ENCODE measurements at places on chromosomes 6 and 20.

DNA sequence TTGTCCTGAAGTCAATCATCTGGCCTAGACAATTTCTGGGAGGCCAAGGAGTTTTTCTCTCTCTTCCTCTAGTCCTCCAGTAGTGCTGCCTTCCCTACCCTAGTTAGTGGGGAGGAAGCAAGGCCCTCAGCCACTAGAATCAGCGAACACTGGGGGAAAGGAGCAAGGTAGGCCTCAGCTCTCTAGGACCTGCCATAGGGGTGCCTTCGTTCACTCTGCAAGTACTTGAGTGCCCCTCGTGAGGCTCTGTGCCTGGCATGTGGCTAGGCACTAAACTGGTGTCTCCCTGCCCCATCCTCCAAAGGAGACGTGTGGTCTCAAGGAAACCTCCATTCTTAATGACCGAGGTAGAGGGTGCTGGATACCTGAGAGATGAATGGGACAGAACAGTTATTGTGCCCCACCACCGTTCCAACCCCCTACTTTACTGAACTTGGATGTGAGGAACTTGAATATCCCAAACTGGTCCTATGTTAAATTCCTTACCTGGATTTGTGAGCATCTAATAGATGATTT is 1.1 kb downstream of the DEF6 start:
- DNase-seq = no peak

- no peak for DNase-seq
Measured at GRCh38 chr20:33209789-33210188, 7.4 kb upstream of the BPIFA3 start.

GRCh38 chr6:165002358-165002757 is 307.0 kb downstream of the C6orf118 start:
- no peak for DNase-seq

DNA sequence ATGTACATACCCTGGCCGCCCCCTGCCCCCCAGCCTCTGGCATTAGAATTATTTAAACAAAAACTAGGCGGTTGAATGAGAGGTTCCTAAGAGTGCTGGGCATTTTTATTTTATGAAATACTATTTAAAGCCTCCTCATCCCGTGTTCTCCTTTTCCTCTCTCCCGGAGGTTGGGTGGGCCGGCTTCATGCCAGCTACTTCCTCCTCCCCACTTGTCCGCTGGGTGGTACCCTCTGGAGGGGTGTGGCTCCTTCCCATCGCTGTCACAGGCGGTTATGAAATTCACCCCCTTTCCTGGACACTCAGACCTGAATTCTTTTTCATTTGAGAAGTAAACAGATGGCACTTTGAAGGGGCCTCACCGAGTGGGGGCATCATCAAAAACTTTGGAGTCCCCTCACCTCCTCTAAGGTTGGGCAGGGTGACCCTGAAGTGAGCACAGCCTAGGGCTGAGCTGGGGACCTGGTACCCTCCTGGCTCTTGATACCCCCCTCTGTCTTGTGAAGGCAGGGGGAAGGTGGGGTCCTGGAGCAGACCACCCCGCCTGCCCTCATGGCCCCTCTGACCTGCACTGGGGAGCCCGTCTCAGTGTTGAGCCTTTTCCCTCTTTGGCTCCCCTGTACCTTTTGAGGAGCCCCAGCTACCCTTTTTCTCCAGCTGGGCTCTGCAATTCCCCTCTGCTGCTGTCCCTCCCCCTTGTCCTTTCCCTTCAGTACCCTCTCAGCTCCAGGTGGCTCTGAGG is 7.6 kb downstream of the CDKN1A start:
- no peak for DNase-seq

DNA sequence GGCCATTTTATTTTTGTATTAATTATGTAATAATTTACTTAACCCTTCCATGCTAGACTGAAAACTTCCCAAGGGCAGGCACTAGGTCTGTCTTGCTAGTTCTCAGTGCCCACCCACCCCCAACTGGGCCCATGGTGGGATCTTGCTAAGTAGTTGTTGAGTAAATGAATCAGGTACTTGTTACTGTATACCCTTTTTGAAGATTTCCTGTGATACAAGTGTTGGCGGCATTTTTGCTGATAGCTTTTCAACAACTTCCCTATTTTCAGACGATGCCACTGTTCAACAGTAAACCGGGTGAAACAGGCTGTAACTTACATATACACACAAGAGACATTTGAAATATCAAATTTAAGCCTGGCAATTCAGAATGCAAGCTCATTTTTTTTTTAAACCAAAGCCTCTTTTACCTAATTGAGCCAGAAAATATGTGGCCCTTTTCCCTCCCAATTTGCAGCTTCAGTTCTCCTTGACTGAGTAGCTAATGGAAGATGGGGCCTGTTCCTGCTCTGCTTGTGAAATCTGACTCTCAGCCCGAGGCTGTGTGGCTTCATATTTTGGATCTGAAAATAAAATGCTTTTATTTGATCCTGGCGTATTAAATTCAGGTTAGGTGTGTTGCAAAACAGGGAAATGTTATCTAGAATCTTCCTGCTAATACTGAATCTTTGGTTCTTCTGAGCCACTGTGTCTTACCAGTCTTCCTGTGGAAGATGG is 288.3 kb downstream of the NRN1 start:
- no peak for DNase-seq

GRCh38 chr6:113449051-113449450 is 408.1 kb upstream of the MARCKS start:
- DNase-seq = no peak

- no peak for DNase-seq
Measured at GRCh38 chr6:29733057-29733456, 9.8 kb downstream of the HLA-F start.

GRCh38 chr20:61749406-61750075 is 316.1 kb downstream of the TAF4 start:
- no peak for DNase-seq

- no peak for DNase-seq
Measured at GRCh38 chr20:51562332-51563173, 20.0 kb upstream of the NFATC2 start.

- DNase-seq = no peak
Measured at GRCh38 chr6:150549674-150550101, 50.0 kb upstream of the PLEKHG1 start.

DNA sequence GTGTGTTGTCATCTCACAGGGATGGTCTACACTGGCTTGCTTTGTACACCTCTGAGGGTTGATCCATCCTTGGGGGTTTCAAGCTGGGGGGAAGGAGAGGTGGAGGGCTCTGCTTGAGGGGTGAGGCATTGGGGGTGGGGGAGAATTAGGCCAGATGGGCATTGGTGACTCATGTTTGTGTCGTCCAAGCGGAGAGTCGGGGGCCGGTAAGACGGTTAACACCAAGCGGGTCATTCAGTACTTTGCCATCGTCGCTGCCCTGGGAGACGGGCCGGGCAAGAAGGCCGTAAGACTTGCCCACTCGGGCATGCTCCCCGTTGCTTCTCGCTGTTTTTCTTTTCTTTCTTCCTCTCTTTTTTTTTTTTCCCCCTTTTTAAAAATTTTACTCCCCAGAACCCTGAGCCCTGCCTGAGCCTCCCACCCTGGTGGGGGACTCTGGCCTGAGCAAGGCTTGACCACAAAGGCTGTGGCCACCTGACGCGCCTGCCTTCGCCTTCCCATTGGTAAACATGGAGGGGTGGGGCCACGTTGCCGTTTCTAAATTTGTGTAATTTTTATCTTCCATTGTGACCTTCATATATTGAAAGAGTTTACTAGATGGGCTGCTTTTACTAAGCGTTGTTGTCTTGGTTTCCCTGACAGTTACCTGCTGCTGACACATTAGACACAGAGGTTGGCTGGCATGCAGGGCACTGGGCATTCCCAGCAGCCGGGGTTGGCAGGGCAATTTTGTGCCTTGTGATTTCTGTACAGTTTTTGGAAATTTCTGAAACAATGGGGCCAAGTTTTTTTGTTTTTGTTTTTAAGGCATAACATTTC is 26.8 kb downstream of the MYH7B start:
- DNase-seq = no peak

GRCh38 chr6:137036566-137037300 is 8.0 kb downstream of the IL20RA start:
- no peak for DNase-seq

DNA sequence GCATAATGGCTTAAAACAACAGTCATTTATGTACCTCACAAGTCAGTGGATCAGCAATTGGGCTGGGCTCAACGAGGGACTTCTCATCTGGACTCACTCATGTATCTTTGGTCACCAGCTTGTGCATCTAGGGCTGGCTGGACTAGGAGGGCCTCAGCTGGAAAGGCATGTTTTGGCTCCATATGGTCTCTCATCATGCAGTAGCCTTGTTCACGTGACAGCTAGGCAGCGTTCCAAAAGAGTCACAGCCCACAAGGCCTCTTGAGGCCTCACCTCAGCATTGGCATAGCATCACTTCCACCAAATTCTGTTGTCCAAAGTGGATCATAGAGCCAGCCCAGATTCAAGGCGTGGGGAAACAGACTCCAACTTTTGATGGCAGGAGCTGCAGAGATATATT is 110.1 kb downstream of the MAFB start:
- no peak for DNase-seq

DNA sequence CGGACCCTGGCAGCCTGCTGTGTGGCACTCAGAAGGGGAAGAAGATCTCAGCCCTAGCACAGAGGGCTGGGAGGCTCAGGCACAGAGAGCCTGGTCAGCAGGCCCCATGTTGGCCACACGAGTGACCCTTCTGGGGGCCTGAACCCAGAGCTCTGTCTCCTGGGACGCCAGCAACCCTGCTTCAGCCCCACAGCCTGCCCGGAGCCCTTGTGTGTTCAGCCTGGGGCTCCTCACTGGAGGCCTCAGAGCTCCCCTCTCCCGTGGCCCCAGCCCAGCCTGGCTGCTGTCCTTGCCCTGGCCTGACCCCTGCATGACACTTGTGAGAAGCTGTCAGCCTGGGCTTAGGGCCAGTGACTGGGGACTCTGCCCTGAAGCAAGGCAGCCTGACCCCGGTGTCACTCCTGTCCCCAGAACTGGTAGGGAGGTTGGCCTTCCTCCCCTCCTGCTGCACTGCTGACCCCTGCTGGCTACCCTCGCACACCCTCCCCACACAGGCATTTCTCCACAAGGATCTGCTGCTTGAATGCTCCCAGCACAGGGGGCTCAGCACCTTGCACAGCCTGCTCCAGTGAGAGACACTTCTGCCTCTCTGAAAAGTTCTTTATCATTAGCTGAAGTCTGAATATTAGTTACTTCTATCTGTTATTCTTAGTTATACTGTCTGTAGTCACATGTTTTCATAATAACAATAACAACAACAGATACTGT is 15.4 kb upstream of the IP6K3 start:
- DNase-seq = peak; percentile 13

GRCh38 chr6:170198298-170198697 is 92.6 kb downstream of the DLL1 start:
- DNase-seq = no peak

DNA sequence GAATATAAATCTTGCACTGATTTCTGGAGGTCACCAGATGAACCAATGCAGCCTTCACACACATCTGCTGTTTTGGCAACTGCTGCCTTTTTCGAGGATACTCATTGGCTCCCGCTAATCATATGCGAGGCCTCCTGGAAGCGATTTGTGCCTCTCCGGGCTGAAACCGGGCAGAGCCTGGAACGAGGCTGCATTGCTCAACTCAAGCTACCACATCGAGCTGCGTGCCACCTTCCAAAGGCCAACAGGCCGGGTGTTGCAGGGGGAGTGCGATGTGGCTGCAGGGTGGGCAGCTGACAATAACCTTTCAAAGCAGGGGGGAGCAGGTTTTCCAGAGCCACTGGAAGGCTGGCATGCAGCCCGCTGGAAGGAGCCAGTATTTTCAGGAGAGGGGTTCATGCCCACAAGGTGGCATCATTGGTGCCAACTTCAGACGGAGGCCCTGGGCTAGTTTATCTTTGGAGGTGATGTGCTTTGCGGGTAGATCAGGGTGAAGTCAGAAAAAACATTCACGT is 122.6 kb upstream of the IFNGR1 start:
- DNase-seq = no peak

DNA sequence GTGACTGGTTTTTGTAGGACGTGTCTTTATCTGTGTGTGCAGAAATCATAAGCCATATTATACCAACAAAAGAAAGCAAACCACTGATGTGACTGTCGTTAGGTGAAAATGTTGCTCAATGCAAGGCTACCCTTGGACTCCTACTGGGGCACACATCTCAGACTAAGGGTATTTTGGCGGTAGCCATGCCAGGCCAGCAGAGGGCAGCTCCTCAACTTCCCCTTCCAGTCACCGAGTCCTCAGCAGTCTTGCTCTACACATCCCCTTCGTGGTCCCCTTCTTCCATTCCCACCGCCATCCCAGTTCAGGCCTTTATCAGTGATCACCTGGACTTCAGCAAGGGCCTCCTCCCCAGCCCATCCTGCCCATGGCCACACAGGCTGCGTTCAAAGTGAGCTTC is 113.7 kb upstream of the GGTLC1 start:
- DNase-seq = no peak

GRCh38 chr6:137536104-137536773 is 42.0 kb upstream of the OLIG3 start:
- DNase-seq = no peak

DNA sequence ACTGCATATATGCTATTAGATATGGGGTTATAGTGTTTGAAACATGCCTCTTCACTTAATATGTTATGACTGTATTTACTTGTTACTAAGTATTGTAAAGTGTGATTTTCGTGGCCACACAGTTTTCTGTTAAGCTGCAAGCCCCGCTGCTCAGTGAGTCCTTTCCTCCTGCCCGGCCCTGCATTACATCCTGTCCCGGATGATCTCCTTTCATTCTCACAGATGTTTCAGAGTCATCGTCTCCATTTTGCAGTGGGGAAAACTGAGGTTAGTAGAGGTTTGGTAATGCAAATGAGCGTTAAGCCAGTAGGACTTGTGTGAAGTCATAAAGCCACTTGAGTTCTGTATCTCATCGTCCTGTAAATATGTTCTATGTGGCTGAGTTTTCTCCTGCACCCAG is 155.5 kb downstream of the CFAP61 start:
- DNase-seq = no peak

DNA sequence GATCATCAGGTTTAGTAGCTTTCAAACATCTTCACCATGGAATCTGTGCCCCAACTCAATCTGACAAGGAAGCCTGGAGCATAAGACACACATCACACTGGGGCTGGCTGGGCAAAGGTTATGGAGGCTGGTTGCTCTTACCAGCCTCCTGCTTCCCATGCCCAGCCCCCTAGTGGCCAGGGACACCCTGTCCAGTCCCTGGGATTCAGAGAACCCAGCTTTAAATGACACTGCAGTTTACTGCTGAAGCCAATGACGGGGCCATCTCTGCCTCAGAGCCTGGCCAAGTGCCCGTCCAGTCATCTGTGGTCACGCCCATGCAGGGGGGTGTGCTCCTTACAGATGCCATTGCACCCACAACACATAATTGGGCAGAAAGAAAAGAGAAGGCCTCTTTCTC is 272.9 kb downstream of the SMOC2 start:
- no peak for DNase-seq

- no peak for DNase-seq
Measured at GRCh38 chr6:113843500-113844073, 13.6 kb upstream of the MARCKS start.

- no peak for DNase-seq
Measured at GRCh38 chr6:160735523-160735922, 33.5 kb downstream of the PLG start.

GRCh38 chr6:90251295-90251992 is 45.2 kb downstream of the BACH2 start:
- no peak for DNase-seq

DNA sequence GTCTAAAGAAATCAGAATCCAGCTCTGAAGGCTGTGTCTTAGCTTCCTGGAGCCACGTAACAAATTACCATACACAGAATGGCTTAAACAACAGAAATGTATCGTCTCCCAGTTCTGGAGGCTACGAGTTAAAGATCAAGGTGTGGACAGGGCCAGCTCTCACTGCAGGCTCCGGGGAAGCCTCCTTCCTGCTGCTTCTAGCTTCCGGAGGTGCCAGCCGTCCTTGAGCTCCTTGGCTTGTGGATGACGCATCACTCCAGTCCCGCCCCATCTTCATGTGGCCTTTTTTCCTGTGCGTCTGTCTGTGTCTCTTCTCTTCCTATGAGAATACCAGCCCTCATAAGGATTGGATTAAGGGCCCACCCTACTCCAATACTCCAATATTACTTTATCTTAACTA is 319.1 kb upstream of the QKI start:
- no peak for DNase-seq

Measured in stimulated activated naive B cell treated with anti-CD40 and anti-IgM and Interleukin-4, amounts not matched to agents 10 μg/mL and 1 μg/mL and 100 μg/mL, for 72 hours (primary cell).